Activated T-helper 1 cell treated with anti-CD3 and anti-CD28 coated beads, Interleukin-12 subunit alpha, Interleukin-12 subunit beta, Interleukin-2, Interleukin-4 antibody, amounts not matched to agents 30 ng/mL and 10 ng/mL and 1 ng/mL, durations not matched to agents 14 hours and 24 hours and 36 hours (primary cell): ENCODE measurements at places on chromosomes 1 and 21. TPM values are rescaled to one million over a fixed set of nuclear protein-coding genes. Genes with fewer than 3 reads are reported as not detected.

Gene TAS1R1
- not detected in 2 replicates for total RNA-seq

Gene SSU72
- 135 and 137 TPM in 2 replicates for total RNA-seq

Gene TNFRSF9
- total RNA-seq: 57.0 and 60.5 TPM in 2 replicates

Gene IGSF9
- total RNA-seq: not detected in 2 replicates

DNA sequence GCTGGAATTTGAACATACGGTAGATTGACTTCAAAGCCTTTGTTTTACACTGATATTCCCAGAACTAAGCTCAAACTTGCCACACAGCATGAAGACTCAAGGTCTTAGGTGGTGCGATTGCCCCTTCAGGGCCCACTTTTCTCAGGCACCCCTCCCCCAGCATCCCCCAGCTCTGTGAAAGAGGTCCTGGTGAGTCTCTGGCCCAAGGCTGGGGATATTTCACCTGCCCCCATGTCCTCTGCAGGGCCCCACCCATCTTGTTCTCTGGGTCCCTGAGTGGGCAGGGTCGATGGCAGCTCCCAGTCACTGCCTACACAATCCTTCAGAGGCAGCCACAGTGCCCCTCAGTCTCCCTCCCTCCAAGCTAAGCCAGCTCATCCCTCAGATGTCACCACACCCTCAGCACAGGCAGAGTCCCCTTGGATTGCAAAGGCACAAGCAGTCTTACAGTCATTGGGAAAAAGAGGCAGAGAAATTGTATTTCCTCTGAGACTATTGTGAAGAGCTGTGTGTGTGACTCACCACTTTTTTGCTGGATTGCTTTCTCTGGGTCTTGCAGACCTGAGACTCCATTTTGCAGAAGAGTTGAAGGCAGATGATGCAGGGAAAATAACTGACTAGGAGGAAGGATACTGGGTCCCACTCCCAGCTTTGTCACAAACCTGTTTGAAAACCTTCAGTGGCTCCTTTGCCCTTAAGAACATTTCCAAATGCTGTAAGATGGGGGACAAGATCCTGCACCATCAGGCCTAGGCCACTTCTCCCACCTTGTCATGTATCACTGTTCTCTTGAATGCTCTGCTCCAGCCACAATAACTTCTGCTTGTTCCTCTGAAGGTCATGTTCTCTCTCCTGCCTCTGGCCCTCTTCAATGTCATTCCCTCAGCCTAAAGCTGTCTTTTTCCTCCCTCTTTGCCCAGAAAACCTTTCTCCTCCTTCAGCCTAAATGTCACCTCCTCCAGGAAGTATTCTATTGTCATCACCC lies 119.1 kb upstream of the GRIK3 start:
- no peak overlapping the region for H3K27ac ChIP-seq
- H3K36me3 ChIP-seq: no peaks in the 10 kb centered on the region
- no peak overlapping the region for H3K4me3 ChIP-seq

DNA sequence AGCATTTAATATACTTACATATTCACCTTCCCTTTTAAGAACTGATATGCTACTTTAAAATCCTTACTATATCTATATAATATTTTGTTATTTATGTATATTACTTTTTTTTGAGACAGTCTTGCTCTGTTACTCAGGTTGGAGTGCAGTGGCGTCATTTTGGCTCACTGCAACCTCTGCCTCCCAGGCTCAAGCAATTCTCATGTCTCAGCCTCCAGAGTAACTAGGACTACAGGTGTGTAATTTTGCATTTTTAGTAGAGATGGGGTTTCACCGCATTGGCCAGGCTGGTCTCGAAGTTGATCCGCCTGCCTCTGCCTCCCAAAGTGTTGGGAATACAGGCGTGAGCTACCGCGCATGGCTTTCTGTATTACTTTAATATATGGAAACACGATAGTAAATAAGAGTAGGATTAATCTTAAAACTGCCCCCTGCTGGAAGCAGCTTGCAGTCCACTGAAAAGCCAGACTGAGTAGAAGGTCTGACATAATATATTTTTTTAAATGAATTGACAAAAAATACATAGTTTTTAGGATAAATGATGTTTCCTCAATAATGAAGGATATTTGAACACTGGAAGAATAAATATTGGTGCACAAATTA lies 24.4 kb downstream of the RCAN3 start:
- no peak overlapping the region for H3K27ac ChIP-seq
- H3K27me3 ChIP-seq: no peaks in the 10 kb centered on the region
- H3K4me3 ChIP-seq: no peak overlapping the region
- H3K36me3 ChIP-seq: peaks cover 24% of the 10 kb centered on the region
- peaks cover 18% of the 10 kb centered on the region for H3K4me1 ChIP-seq

DNA sequence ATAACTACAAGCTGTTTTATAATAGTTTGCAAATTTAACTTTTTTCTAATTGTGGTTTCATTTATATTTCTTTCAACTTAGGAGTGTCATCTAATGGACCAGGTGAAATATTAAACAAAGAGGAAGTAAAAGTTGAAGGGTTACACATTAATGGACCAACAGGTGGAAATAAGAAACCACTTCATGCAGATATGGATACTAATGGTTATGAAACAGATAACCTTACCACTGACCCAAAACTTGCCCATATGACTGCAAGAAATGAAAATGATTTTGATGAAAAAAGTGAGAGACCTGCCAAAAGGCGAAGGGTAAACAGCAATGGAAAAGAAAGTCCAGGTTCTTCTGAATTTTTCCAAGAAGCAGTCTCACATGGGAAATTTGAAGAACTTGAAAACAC lies 59.7 kb downstream of the MIER1 start:
- no peak for DNase-seq
- no peaks in the 10 kb centered on the region for H3K27me3 ChIP-seq
- H3K36me3 ChIP-seq: peaks cover 31% of the 10 kb centered on the region
- H3K4me3 ChIP-seq: no peak overlapping the region
- H3K27ac ChIP-seq: peak overlapping the region; percentile 56
- H3K4me1 ChIP-seq: peaks cover 35% of the 10 kb centered on the region

DNA sequence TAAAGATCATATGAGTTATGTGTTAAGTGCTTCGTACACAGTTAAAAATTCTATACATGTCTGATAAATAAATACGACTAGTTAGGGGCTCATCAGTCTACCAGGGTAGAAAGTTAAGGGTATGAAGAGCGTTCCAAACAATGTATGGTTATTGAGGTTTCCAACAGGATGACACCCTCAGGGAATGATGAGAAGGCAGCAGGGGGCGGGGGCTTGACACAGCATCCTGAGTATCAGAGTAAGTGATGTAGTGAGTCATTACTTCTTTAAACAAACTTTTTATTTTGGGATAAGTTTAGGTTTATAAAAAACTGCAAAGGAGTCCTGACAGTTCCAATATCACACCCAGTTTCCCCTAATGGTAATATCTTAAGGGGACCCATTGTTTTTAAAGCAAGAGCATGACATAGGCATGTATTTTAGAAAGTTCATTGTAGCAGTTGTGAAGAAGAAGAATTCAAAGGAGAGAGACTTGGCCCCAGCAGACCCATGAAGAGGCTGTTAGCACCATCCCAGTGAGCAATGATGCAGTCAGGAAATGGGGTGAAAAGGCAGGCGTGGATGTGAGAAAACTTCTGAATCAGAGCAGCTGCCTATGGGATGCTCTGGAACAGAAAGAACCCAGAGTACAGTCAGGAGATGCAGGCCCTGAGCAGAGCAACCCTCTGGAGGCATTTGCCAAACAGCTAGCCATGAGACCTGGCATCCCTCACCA lies 15.0 kb upstream of the PSMB2 start:
- no peak for DNase-seq
- peaks cover 5% of the 10 kb centered on the region for H3K27me3 ChIP-seq
- H3K4me1 ChIP-seq: no peaks in the 10 kb centered on the region
- H3K4me3 ChIP-seq: no peak overlapping the region
- H3K27ac ChIP-seq: no peak overlapping the region
